ENCODE measurements at places on chromosomes 16 and 17.

DNA sequence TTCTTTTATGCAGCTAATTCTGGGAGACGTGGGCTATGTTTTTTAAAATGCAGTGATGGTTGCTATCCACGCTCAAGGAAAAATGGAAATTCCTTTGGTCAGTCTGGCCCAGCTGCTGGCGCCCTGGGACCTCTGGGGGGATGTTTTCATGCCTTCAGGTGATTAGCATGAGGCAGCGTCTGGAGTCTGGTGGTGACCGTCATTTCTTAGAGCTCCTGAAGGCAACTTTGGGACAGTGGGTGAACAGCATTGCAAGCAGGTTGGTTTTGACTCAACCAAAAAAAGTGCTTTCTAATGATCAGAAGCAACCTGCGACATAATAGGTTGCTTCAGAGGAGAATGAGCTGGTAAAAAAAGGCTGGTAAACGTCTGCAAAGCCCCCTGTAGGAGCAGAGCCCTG is 82.3 kb downstream of the RPA1 start:
- no peak for DNase-seq

GRCh38 chr16:54431997-54432896 is 145.7 kb upstream of the IRX3 start:
- DNase-seq = no peak

DNA sequence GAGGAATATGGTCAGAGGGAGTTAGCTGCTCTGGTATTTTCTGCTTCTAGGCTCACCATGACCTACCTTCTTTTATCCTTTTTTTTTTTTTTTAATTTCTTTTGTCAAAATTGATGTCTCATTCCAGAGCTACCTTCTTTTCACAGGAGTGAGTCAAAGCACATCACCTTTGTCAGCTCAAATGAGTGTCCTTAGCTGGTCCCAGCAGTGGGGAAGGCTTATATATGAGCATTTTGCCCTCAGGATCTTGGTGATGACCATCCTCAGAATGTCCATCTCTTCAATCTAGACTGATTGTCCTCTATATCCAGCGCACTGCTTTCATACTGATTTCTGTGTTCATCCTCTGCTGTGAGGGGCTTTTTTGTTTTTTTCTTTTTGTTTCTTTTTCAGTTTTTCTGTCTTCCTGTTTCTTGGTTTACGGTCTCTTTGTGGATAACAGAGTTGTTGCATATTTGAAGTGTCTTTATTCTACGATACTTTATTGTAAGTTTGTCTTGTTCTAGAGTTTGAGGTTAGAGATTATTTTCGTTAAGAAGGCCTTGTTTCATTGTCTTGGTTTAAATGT is 24.9 kb downstream of the CBFB start:
- DNase-seq = no peak

DNA sequence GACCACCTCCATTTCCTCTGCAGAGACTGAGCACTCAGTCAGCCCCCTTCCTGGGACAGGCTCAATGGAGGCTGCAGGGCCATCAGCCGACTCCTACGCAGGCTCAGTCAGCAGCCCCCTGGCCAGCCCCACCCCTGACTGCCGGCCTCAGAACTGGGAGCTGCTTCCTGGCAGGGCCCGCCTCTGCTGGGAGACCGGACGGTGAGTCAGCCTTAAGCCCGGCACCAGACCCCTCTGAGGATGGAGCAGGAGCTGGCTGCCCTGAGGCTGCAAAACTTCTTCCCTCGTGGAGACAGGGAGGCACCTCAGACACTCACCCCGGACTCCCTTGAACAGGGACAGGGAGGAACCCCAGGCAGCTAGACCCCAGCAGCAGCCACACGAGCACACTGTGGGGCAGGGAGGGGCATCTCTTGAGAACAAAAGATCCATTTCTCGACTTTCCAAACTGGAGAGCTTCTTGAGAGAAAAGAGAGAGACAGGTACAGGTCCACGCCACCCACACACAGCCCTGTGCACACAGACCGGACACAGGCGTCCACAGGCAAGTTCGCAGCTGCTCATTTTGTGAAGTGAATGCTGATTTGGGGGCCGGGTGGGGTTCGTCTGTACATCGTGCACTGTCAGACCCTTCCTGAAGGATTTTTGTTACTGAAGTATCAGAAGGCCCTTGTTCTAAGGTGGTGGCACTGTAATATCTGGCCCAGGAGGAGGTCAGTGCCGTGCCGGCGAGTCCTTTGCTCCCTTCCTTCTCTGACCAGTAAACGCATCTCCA is 1.3 kb upstream of the TUBB3 start:
- no peak for DNase-seq

DNA sequence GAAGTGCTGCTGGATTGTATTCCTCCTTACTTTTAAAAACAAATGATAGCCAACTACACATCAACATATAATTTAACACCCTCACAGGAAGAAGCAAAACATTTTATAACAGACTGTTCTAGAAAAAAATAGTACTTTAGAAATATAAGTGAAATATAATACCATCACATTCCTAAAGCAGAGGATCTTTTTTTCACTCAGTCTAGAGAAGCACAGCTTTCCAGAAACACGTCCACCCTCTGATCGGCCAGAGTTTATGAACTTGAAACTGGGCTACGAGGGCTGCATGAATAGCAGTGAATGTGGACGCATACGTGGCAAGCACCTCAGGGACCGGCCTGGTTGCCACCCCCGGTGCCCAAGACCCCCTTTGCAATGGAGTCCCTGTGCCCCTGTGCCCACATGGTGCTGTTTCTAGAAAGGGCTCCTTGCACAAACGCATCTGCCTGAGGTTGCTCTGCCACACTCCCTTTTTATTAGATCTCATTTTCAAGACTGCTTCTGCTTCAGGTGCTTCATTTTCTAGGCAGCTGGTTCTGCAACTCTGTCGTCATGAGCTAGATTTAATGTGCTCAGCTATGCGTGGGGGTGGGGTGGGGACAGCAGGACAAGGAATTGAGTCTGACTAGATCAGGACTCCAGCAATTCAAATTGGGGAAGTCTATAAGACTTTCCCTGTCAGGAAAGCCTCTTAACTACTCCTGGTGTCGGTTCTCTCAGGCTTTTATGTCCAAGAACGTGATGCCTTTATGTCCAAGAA is 29.1 kb upstream of the ERN1 start:
- no peak for DNase-seq

DNA sequence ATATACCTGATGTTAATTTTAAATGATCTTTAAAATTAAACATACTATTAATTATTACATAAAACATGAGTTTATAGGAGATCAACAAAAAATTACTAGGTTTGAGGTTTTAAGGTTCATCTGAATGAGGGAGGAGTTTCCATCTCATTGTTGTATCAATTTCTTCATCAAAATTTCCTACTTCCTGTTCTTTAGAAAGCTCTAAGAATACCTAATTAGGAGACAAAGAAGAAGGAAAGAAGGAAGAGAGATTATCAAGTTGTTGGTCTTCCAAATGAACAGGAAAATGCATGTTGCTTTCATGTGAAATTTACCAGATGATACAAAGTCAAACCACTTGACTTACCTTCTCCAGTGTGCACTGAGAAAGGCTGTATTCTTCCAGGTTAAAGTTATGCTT is 18.1 kb upstream of the ABCA9 start:
- DNase-seq = no peak

DNA sequence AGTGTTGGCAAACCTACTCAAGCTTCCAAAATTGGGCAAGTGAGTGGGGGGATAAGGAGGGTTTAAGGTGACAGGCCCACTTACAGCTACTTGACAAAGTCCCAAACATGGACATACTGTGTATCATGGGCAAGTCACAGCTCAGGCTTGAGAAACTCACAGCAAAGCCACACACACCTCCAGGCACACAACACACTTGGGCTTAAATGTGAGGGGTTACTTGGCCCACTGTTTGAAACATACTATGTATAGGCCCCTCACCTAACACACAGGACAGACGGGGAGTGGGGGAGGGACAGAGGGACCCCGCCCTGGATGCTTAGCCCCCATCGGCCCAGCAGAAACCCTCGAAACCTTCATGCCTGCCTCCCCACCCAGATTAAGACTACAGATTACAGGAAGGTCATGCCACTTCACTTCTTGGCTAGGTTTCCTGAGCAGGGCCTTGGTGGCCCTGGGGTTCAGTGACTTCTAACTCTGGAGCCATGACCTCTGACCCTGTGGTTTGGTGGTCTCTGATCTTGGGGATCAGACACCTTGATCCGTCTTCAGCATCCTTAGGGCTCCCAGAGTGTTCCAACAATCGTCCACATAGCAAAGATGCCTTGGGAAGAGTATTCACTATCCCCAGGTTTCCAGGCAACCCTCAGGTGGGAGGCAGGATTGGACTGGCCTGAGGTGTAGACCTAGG is 2.3 kb upstream of the SAMD14 start:
- DNase-seq = no peak

GRCh38 chr16:67613808-67614207 is 31.1 kb upstream of the CARMIL2 start:
- DNase-seq = no peak

- DNase-seq = no peak
These were observed 16.3 kb downstream of the PIK3R5 start for GRCh38 chr17:8949061-8949661.

- no peak for DNase-seq
These were observed 18.1 kb downstream of the ATMIN start for GRCh38 chr16:81053761-81054160.

- DNase-seq = no peak
These were observed 839 bp downstream of the PLD2 start for GRCh38 chr17:4807605-4808377.

DNA sequence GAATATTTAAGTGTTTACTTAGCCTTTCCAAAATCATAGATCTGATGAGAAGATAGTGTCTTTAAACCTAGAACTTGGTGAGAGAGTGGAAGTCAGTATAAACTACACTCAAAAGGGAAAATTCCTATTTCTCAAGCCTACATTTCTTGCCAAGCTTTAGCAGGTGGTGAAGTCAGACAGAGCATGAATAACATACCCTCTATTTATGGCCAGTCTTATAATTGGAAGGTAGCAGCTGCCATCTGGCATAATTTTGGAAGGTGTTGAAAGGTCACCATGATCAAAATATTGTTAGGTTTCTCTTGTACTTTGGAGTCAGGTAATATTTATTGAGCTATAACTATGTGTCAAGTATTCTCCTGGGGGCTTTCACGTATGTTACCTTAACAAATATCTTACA is 729.3 kb upstream of the KIF2B start:
- DNase-seq = no peak

GRCh38 chr16:73601911-73602310 is 554.0 kb upstream of the ZFHX3 start:
- no peak for DNase-seq

GRCh38 chr16:9296271-9296590 is 204.8 kb downstream of the HAPSTR1 start:
- no peak for DNase-seq

- DNase-seq = no peak
These were observed 14.0 kb downstream of the CCR7 start for GRCh38 chr17:40551091-40551878.

- no peak for DNase-seq
These were observed 1.1 kb downstream of the MT2A start for GRCh38 chr16:56609463-56609921.

- DNase-seq = no peak
These were observed 981 bp upstream of the DUXB start for GRCh38 chr16:75702242-75702641.

GRCh38 chr17:43456661-43457361 is 27.0 kb upstream of the DHX8 start:
- peak; percentile 89 for DNase-seq

GRCh38 chr16:4114257-4115208 is 1.7 kb downstream of the ADCY9 start:
- no peak for DNase-seq

DNA sequence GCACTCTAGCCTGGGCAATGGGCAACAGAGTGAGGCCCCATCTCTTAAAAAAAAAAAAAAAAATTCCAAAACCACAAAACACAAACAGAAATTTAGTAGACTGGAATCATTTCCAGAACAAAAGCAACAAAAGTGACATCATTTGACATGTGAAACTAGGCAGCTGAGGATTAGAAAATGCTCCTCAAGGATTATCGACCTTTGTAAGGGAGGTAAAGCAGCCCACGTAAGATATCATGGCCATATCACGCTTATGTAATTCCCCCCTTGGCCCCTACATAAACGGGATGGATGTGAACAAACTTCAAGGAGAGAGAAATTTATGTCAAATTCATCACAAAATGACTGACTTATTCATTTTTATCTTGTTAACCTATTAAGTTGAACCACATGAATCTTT is 83.3 kb downstream of the WDR59 start:
- DNase-seq = no peak

- no peak for DNase-seq
These were observed 99.2 kb upstream of the TMEM97 start for GRCh38 chr17:28219771-28220170.
